ENCODE measurements at places on chromosomes 7 and 10.

DNA sequence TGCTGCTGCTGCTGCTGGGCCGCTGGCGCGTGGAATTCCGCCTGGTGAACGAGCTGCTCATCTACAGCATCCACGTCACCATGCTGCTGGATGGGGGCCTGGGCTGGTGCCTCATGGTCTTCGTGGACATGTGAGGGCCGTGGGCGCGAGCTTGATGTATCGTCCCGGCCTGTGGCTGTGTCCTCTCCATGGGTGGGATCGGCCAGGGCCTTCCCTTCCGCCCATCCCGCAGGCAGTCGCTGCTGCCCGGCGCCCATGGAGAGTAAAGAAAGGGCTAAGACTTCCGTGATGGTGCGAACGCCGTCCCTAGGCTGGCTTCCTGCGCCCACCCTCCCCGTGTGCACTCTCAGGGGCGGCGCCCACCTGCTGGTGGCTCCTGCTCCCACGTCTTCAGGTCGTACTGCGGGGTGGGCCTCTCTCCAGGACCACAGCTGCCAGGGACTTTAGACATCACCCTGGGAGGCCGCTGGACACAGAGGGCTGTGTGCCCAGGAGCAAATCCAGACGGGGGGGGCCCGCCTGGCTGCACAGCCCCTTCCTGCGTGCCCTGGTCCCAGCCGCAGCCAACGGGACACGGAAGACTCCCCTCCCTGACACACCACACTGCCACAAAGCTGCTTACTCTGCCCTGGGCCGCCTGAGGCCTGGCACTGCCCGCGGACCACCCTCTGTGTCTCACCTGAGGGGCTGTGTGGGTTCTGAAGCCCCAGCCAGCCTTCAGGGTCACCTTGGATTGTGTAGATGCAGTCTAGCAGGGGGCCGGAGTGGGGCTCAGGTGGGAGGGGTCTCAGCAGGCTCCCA is 167.5 kb downstream of the SEPTIN7 start:
- no peak for DNase-seq

- DNase-seq, result peak; percentile 41
Observed at GRCh38 chr7:139620676-139621344, 97.3 kb downstream of the CLEC2L start.

- DNase-seq, result no peak
Observed at GRCh38 chr7:130461272-130461671, 20.5 kb upstream of the CEP41 start.

DNA sequence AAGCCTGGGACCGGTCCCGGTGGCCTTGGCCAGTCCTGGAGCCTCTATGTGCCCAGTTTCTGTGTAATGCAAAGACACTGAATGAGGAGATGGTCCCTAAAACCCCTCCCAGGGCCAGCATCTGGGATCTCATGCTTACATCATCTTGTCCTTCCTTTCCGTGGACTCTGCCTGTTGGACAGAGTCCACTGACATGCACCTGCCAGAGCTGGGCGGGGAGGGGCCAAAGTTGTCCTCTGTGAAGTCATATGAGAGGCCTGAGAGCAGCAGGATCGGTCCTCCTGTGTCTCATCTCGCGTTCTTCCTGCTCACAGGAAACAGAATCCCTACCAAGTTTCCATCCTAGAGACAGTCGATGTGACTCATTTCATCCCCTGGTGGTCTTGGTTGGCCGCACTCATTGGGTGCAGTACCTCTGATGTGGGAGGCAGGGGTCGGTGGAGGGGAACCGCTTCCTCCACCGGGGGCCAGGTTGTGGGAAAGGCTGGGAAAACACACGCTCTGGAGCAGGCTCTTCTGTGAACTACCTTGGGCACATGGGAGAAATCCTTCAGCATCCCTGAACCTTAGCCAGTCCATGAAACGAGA is 389.6 kb upstream of the PODXL start:
- DNase-seq, result no peak

GRCh38 chr10:130371666-130372065 is 235.5 kb downstream of the GLRX3 start:
- no peak for DNase-seq

GRCh38 chr10:28250782-28251181 is 52.1 kb downstream of the MPP7 start:
- DNase-seq, result no peak

DNA sequence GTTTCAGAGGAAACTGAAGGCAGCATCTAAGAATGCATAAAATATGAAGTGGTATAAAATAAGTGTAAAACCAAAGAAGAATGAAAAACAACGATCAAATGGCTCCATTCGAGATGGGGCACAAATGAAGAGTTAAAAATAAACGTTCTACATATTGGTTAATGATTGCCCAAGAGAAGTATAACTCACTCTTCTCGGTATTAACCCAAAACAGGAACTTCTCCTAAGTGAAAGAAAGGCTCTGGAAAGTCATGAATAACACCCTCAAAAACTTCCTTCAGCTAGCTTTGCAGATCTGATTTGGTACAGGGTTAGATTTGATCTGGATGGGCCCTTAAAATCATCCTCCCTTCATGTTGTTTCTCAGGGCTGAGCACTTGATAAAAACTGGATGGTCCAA is 94.3 kb upstream of the ADO start:
- no peak for DNase-seq

GRCh38 chr7:75836798-75837197 is 23.2 kb upstream of the CCL24 start:
- no peak for DNase-seq

DNA sequence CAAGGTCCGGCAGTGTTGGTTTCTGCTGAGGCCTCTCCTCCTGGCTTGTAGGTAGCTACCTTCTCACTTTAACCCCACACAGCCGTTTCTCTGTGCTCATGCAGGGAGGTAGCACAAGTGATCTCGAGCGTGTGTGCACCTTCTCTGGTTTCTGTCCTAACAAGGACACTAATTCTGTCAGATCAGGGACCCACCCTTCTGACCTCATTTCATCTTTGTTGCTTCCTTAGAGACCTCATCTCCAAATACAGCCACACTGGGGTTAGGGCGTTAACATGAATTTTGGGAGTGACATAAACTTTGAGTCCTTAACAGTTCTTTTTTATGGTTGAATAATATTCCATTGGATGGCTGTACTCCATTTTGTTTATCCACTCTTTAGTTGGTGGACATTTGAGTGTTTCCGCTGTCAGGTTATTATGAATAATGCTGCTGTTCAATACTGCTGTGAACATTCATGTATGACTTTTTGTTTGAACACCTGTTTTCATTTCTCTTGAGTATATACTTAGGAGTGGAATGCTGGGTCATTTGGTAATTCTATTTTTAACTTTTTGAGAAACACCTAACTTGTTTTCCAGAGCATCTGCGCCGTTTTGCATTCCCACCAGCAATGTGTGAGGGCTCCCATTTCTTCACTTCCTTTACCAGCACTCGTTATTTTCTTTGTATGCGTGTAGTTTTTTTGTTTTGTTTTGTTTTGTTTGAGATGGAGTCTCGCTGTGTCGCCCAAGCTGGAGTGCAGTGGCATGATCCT is 57.5 kb downstream of the LCOR start:
- no peak for DNase-seq

DNA sequence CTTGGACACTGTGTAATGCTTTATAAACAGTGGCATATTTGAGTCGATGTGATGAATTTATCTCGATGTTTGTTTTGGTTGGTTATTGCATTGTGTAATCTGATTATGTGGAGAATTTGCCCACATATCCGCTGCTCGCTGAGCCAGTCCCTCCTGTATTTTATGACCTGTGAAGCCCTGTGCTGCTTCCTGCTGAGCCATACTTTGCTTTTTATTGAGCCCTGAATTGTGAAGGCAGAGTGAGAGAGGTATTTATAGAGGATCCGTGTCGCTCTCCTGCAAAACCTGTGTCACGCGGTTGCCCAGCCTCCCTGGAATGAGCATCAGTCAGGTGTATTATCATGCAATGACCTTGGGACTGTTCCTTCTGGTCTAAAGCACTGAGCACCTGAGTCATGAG is 253.7 kb downstream of the ARHGAP21 start:
- no peak for DNase-seq

DNA sequence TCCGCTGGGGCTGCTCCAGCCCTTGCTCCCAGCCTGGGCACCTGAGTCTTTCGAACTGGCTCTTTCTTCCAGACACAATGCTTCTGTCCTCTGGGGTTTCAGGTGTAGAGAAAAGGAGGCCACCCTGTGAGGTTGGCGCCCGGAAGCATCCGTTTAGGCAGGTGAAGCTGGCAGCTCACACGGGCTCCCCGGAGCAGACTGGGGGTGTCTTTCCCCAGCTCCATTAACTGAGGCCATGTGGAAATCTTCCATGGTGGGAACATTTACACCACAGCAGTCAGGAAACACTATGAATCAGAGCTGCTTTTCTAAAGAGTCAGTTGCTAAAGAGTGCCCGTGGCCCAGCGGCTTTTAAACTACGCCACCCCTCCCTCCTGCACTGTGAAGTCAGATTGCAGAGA is 29.2 kb downstream of the PRKAG2 start:
- no peak for DNase-seq

GRCh38 chr7:21365866-21366624 is 61.8 kb upstream of the SP4 start:
- no peak for DNase-seq

Data from HL-60 (cell line).